Articular chondrocyte of knee joint (primary cell): ENCODE measurements at places on chromosomes 2 and 18. TPM values are rescaled to one million over a fixed set of nuclear protein-coding genes. Genes with fewer than 3 reads are reported as not detected.

Gene CABLES1
- total RNA-seq = 19.9 and 21.2 TPM in 2 replicates

Gene LTBP1
- total RNA-seq = 238 and 256 TPM in 2 replicates

Gene TMEM200C
- under 0.01 TPM in 1 of 2 replicates, not detected in the other for total RNA-seq

Gene DYNC2LI1
- 32.7 and 40.0 TPM in 2 replicates for total RNA-seq

Gene WDCP
- 10.1 and 14.8 TPM in 2 replicates for total RNA-seq
